PC-9 (cell line): ENCODE measurements at places on chromosomes 7 and 10.
A peak's percentile ranks its signal among the peaks of the same experiment; 100 is the strongest.

DNA sequence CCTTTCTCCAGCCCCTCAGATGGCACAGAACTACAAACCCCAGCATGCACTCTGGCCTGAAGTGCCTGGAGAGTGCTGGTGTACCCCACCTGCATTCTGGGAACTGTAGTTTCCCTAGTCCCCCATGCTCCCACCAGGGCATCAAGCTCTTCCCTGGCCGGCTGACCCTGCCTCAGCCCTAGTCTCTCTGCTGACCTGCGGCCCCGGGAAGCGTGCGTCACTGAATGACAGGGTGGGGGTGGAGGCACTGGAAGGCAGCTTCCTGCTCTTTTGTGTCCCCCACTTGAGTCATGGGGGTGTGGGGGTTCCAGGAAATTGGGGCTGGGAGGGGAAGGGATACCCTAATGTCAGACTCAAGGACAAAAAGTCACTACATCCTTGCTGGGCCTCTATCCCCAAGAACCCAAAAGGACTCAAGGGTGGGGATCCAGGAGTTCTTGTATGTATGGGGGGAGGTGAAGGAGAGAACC is 2.1 kb downstream of the NOS3 start:
- H3K36me3 ChIP-seq, result no peaks in the 10 kb centered on the region
- no peaks in the 10 kb centered on the region for H3K4me1 ChIP-seq
- DNase-seq, result no peak
- no peak overlapping the region for H3K27ac ChIP-seq
- no peak overlapping the region for H3K4me3 ChIP-seq
- H3K27me3 ChIP-seq, result peaks cover 6% of the 10 kb centered on the region; the same call in 1 of the 2 replicates

GRCh38 chr7:141410353-141411000 is 140.7 kb upstream of the AGK start:
- no peaks in the 10 kb centered on the region for H3K4me1 ChIP-seq
- H3K4me3 ChIP-seq, result no peak overlapping the region
- no peaks in the 10 kb centered on the region for H3K36me3 ChIP-seq
- peaks cover 74% of the 10 kb centered on the region for H3K27me3 ChIP-seq
- no peak for DNase-seq

DNA sequence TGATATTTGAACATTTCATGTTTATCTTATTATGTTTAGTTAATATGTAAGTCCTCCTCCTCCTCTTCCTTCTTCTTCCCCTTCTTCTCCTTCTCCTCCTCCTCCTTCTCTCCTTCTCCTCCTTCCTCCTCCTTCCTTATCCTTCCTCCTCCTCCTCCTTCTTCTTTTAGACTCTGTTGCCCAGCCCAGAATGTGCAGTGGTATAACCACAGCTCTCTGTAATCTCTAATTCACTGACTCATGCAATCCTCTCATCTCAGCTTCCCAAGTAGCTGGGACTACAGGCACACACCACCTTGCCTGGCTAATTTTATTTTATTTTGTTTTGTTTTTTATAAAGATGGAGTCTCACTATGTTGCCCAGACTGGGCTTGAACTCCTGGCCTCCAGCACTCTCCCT is 83.4 kb upstream of the ODAD2 start:
- no peak overlapping the region for H3K27ac ChIP-seq
- no peaks in the 10 kb centered on the region for H3K36me3 ChIP-seq
- no peaks in the 10 kb centered on the region for H3K4me1 ChIP-seq
- no peak overlapping the region for H3K4me3 ChIP-seq
- DNase-seq, result no peak

- no peaks in the 10 kb centered on the region for H3K36me3 ChIP-seq
- peaks cover 48% of the 10 kb centered on the region for H3K4me1 ChIP-seq
- H3K4me3 ChIP-seq, result no peak overlapping the region
- peak; percentile 78 for DNase-seq
- H3K27me3 ChIP-seq, result no peaks in the 10 kb centered on the region
These were observed 2.7 kb downstream of the GPR146 start for GRCh38 chr7:1046722-1047679.

DNA sequence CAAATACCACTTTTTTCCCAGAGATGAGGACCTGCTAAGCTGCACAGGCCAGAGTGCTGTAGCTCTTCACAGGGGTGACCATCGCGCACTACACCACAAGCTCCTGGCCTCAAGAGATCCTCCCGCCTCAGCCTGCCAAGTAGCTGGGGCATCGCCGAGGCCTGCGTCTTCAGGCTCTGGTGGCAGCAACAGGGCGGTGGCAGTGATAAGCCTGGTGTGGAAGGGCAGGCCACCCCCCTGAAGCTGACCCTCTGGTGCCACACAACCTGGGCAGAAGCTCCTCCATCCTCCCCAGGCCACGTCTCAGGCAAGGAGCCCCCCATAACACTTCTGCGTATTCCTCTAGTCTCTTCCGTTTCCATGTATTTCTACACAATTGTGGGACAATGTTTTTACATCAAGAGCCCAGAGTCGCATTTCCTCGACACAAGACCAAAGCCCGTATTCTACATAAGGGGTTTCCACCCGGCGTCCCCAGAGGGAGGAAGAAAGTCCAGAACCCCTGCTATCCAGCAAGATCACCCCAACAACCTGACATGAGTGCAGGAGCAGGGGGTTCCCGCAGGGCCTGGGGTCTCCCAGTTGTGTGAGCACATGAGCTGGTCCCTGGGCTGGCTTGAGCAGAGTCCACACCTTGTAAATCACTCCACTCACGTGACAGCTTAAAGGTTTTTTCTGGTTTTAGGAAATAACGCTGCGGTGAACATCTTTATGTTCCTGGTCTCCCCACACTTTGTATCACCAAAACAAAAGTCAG is 37.6 kb upstream of the NCAPG2 start:
- peaks cover 49% of the 10 kb centered on the region for H3K36me3 ChIP-seq
- DNase-seq, result peak; percentile 19
- H3K27me3 ChIP-seq, result no peaks in the 10 kb centered on the region
- no peak overlapping the region for H3K4me3 ChIP-seq
- peaks cover 41% of the 10 kb centered on the region for H3K4me1 ChIP-seq
- H3K27ac ChIP-seq, result peak overlapping the region; percentile 5; the same call in 1 of the 2 replicates

DNA sequence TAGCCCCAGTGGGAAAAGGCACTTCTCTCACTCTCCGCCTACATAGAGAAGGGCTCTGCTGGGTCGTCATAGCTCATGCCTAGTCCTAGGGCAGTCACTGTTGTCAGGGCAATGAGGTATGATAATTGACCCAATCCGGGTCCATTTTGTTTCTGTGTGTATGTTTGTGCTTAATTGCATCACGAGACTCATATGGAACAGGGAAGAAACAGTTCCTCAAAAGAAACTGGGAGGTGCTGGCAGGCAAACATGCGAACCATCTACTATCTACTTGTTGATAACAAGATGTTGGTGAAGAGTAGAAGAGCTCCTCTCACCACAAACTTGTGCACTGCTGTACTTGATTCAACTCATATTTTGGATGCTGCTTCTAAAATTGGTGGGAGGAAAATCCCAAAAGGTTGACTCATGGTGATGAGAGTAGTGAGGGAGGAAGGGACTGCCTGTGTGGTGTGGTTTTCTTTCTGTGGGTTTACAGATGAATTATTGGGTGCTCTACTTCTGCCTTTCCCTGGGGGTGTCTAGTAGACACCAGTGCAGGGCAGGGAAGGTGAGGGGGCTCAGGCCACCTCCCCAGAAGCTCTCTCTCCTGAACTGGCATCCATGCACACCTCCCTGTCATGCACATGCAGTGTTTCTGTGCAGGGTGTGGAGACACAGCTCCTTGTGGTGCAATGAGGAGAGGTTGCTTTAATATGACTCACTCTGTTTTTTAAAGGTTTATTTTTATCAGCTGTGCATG is 29.4 kb downstream of the LSMEM1 start:
- H3K4me1 ChIP-seq, result no peaks in the 10 kb centered on the region
- H3K27me3 ChIP-seq, result no peaks in the 10 kb centered on the region
- no peaks in the 10 kb centered on the region for H3K36me3 ChIP-seq
- H3K27ac ChIP-seq, result no peak overlapping the region
- DNase-seq, result no peak
- H3K4me3 ChIP-seq, result no peak overlapping the region

GRCh38 chr7:140003913-140004382 is 58.8 kb downstream of the PARP12 start:
- H3K27ac ChIP-seq, result no peak overlapping the region
- no peaks in the 10 kb centered on the region for H3K4me1 ChIP-seq
- no peak for DNase-seq
- H3K36me3 ChIP-seq, result no peaks in the 10 kb centered on the region

DNA sequence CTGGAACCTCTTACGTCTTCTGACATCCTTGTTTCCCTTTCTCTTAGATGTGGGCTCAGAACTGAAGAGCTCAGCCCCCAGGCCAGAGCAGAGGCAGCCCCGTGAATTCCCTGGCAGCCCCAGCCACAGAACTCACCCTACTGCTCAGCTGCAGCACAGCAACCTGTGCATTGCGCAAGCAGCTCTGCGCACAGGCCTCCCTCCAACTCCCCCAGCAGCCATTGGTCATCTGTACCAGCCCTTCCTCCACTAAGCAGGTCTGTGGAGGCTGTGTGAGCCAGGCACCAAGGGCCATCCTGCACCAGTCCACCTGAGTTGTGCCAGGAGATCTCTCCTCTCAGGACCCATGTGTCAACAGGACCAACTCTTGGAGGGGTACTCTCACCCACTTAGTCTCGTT is 54.5 kb downstream of the ZNF33B start:
- H3K4me3 ChIP-seq, result no peak overlapping the region
- H3K4me1 ChIP-seq, result no peaks in the 10 kb centered on the region
- no peak overlapping the region for H3K27ac ChIP-seq
- no peaks in the 10 kb centered on the region for H3K27me3 ChIP-seq
- DNase-seq, result no peak
- H3K36me3 ChIP-seq, result no peaks in the 10 kb centered on the region

GRCh38 chr10:95188593-95188992 is 5.4 kb upstream of the ACSM6 start:
- H3K27ac ChIP-seq, result no peak overlapping the region
- DNase-seq, result no peak
- no peaks in the 10 kb centered on the region for H3K4me1 ChIP-seq
- no peak overlapping the region for H3K4me3 ChIP-seq
- no peaks in the 10 kb centered on the region for H3K36me3 ChIP-seq

DNA sequence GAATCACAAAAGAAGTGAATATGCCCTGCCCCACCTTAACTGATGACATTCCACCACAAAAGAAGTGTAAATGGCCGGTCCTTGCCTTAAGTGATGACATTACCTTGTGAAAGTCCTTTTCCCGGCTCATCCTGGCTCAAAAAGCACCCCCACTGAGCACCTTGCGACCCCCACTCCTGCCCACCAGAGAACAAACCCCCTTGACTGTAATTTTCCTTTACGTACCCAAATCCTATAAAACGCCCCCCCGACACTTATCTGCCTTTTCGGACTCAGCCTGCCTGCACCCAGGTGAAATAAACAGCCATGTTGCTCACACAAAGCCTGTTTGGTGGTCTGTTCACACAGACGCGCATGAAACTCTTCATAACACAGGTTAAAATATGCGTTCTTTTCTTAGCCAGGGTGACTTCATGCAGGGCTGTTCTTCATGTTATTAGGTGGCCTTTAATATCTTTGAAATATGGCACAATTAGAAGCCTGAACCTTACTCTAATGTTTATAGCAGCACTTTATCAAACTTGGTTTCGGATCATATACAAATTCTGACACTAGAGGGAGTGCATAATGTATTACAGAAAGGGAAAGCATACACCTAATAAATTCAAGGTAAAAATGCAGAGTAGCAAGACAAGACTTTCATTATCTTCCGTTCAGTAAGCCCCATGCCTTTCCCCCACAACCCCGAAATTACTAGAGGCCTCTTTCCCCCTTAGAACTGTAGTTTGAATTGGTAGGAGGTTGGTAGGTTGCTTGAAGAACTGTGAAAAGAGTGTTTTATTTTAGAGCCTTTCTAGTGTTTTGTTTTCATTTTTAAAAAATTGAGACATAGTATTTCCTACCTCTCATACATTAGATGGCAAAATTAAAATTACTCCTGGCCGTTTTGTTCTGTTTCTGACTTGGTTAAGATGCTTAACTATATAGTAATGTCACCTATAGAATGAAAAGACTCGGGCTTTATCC is 117.9 kb downstream of the NPY start:
- peak; percentile 60 for DNase-seq
- no peaks in the 10 kb centered on the region for H3K27me3 ChIP-seq
- 0 out of 2 replicates have a peak, but pooled peaks cover 4% of the 10 kb centered on the region for H3K4me1 ChIP-seq
- H3K36me3 ChIP-seq, result no peaks in the 10 kb centered on the region
- no peak overlapping the region for H3K27ac ChIP-seq

GRCh38 chr7:1331561-1332467 is 99.1 kb downstream of the UNCX start:
- no peaks in the 10 kb centered on the region for H3K4me1 ChIP-seq
- peaks cover 90% of the 10 kb centered on the region for H3K27me3 ChIP-seq
- no peaks in the 10 kb centered on the region for H3K36me3 ChIP-seq
- no peak overlapping the region for H3K27ac ChIP-seq
- no peak for DNase-seq
- no peak overlapping the region for H3K4me3 ChIP-seq

GRCh38 chr10:109306698-109307097 is 616.6 kb downstream of the XPNPEP1 start:
- no peaks in the 10 kb centered on the region for H3K36me3 ChIP-seq
- H3K4me1 ChIP-seq, result no peaks in the 10 kb centered on the region
- H3K27ac ChIP-seq, result no peak overlapping the region
- DNase-seq, result no peak

DNA sequence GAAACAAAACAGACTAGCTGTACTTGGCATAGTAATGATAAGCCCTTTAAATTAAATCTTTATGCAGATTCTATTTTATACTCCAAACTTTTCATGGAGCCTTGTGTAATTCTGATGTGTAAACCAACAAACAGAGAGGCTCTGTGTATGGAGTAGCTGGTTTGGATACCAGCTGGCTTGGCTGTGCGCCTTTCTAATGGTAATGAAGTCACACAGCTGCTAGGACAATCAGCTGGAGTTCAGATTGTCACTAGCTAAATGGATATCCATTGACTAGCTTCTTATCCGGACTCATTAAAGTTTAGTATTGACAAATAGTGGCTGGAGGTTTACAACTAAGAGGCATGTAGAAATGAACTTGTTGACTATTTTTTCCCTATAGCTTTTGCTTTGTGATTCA is 398.4 kb downstream of the DGKB start:
- DNase-seq, result no peak
- no peak overlapping the region for H3K27ac ChIP-seq
- H3K27me3 ChIP-seq, result no peaks in the 10 kb centered on the region
- H3K36me3 ChIP-seq, result no peaks in the 10 kb centered on the region
- no peaks in the 10 kb centered on the region for H3K4me1 ChIP-seq
- H3K4me3 ChIP-seq, result no peak overlapping the region

- no peak overlapping the region for H3K4me3 ChIP-seq
- no peak overlapping the region for H3K27ac ChIP-seq
- H3K36me3 ChIP-seq, result no peaks in the 10 kb centered on the region
- H3K27me3 ChIP-seq, result peaks cover 43% of the 10 kb centered on the region
- DNase-seq, result no peak
These were observed 5.4 kb upstream of the GRM8 start for GRCh38 chr7:127258111-127258510.

- DNase-seq, result no peak
- no peak overlapping the region for H3K4me3 ChIP-seq
- H3K27me3 ChIP-seq, result no peaks in the 10 kb centered on the region
- no peaks in the 10 kb centered on the region for H3K4me1 ChIP-seq
- no peak overlapping the region for H3K27ac ChIP-seq
These were observed 16.0 kb downstream of the KAT6B start for GRCh38 chr10:74842301-74842954.

GRCh38 chr10:68202960-68203353 is 29.0 kb downstream of the ATOH7 start:
- no peak for DNase-seq
- no peak overlapping the region for H3K27ac ChIP-seq
- peaks cover 3% of the 10 kb centered on the region; the same call in 1 of the 2 replicates for H3K4me1 ChIP-seq
- no peaks in the 10 kb centered on the region for H3K36me3 ChIP-seq
- no peak overlapping the region for H3K4me3 ChIP-seq

- H3K27me3 ChIP-seq, result no peaks in the 10 kb centered on the region
- H3K4me3 ChIP-seq, result no peak overlapping the region
- H3K36me3 ChIP-seq, result no peaks in the 10 kb centered on the region
- no peaks in the 10 kb centered on the region for H3K4me1 ChIP-seq
These were observed 251.2 kb upstream of the RHOBTB1 start for GRCh38 chr10:61195211-61195610.
